ENCODE measurements at places on chromosomes 7 and 10.

DNA sequence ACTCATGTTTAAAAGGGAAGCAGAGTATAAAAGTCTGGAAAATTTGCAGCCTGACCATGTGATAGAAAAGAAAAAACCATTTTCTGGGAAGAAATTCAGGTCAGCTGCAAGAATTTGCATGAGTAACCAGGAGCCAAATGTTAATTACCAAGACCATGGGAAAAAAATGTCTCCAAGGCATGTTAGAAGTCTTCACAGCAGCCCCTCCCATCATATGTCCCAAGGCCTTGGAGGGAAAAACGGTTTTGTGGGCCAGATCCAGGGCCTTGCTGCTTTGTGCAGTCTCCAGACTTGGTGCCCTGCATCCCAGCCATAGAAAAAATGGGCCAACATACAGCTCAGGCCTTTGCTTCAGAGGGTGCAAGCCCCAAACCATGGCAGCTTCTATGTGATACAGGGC, 1019.6 kb upstream of the SORCS1 start:
- no peak for DNase-seq

- no peak for DNase-seq
Measured at GRCh38 chr7:31764462-31764861, 77.4 kb downstream of the PPP1R17 start.

- DNase-seq, result no peak
Measured at GRCh38 chr7:98761225-98761624, 108.6 kb downstream of the TMEM130 start.

DNA sequence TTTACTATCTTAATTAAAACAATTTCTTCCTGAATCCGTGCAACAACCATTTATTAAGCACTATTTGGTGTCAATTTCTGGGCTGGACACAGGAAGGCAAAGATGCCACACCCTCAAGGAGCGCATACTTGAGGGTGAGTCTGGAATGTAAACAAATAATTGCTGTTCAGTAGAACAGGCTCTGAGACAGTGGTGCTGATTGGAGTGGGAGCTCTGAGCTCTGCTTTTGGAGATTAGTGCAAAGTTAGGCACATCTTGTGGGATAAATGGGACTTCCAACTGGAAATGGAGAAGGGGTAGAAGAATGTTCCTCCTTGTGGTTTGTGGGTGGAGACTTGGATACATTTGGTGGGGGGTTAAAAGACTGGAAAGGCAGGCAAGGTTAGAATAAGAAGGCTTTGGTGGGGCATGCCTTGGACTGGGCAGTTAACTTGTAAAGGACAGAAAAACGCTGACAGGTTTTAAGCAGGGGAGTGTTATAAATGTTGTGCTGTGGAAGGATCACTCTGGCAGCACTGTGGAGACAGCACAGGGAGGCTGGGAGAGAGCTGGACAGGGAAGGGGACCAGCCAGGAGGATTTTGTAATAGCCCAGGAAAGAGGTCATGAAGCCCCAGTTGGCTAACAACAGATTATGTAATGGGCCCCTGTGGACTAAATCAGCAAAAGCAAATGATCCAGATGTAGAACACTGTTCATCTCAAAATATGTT, 80.7 kb downstream of the ZNF365 start:
- DNase-seq, result no peak

- DNase-seq, result no peak
Measured at GRCh38 chr10:48522011-48522765, 82.7 kb downstream of the ARHGAP22 start.

DNA sequence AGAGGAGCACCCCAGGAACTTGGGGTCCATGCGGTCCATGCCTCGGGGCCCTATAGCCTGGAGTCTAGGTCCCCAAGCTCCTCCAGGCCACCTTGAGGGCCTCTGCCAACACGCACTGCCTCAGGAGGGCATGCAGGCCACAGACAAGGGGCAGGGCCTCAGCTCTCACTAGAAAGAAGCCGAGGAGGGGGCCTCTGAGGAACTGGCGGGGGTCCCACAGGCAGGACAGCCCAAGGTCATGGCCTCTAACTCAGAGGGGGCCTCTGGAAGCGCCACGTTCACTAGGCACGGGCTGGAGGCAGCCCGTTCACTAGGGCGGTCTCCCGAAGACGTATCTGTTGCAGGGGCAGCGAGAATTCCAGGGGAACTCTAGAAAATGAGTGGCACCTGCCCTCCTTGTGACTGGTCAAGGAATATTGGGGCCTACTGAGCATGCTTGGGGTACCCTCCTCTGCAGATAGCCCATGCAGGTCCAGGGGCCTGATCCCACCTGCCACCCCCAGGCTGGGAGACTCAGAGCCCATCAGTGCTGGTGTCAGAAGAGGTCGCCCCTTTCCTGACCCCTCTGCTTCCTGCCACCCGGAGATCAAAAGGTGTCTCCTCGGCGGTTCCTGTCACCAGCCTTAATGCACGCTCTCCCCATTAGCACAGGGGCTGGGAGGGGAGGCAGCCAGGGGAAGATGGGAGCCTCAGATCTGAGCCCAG, 86.7 kb upstream of the RET start:
- DNase-seq, result no peak

DNA sequence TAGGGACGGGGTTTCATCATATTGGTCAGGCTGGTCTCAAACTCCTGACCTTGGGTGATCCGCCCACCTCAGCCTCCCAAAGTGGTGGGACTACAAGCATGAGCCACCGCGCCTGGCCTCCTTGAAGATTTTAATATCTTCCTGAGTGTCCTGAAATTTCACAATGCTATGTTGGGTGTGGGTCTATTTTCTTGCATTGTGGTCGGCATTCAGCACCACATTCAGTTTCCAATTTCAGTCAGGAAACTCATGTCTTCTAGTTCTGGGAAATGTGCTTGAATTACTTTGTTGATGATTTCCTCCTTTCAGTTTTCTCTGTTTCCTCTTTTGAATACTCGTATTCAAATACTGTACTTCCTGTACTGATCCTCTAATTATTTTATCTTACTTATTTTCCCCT, 49.3 kb upstream of the IL6 start:
- peak; percentile 72 for DNase-seq

GRCh38 chr7:45028920-45029344, 28.9 kb downstream of the CCM2 start:
- DNase-seq, result no peak

- no peak for DNase-seq
Measured at GRCh38 chr10:11469575-11470391, 141.7 kb downstream of the USP6NL start.

DNA sequence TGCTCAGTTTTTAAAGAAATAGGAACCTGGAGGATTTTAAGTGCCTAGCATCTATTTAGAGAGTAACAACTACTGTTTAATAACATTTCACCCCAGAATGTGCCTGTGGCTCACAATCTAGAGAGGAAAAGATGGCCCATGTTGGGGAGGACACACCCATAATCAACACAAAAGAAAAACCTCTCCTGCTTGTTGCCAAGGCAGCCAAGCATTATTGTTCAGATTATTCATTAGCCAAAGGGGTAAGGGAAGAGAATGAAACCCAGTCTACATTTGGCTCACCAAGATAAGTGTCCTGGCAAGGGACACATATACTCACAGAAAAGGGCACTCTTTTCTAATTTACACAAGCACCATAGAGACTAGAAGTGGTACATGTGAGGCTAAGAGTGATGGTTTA, 17.7 kb upstream of the IFIT1B start:
- no peak for DNase-seq

DNA sequence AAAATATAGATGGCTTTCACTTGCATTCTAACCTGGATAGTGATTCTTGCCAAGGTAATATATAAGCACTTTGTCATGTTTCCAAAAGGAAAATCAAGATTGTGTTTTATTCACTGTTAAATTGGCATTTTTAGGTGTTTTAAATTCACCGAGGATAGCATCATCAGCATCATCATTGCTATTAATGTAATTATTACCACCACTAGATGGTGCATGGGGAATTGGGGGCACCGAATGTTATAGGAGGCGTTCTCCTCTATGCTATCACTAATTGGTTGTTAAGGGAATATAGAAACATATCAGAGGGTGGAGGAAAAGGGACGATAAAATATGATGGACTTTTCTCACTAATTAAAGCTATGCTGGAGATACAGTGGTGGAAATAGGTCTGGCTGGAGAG, 95.5 kb downstream of the CELF2 start:
- DNase-seq, result peak; percentile 43

DNA sequence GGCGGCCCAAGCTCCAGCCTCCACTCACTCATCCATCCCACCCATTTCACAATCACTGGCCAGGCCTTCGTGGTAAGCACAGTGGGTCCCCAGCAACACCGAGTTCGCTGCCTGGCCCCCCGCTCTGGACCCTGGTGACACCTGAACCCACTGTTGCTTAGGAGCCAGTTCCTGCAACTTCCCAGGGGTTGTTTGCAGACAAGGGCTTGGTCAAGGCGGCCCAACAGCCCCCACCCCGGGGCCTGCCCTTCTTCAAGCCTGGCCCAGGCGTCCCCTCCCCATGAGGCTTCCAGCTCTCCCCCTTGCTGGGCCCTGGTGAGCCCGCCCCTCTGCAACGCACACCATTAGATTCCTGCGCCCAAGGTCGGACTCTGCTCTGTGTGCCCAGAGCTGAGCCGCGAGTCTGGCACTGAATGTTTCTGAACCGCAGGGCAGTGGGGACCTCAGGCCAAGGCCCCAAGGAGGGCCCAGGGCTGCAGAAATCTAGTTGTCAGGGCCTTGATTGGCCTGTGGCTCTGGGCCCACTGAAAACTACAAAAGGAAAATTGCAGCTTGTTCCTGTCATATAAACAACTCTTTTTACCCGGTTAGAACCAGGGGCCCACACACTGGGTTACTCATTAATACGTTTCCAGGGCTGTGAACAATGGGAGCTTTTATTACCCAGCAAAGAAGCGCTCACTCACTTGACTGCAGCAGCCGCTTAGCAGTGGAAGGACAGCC, 2.1 kb upstream of the COX19 start:
- DNase-seq, result no peak

GRCh38 chr10:13016426-13016825, 14.9 kb upstream of the CCDC3 start:
- DNase-seq, result no peak

- DNase-seq, result no peak
Measured at GRCh38 chr7:142808461-142808801, 37.7 kb downstream of the PRSS2 start.

DNA sequence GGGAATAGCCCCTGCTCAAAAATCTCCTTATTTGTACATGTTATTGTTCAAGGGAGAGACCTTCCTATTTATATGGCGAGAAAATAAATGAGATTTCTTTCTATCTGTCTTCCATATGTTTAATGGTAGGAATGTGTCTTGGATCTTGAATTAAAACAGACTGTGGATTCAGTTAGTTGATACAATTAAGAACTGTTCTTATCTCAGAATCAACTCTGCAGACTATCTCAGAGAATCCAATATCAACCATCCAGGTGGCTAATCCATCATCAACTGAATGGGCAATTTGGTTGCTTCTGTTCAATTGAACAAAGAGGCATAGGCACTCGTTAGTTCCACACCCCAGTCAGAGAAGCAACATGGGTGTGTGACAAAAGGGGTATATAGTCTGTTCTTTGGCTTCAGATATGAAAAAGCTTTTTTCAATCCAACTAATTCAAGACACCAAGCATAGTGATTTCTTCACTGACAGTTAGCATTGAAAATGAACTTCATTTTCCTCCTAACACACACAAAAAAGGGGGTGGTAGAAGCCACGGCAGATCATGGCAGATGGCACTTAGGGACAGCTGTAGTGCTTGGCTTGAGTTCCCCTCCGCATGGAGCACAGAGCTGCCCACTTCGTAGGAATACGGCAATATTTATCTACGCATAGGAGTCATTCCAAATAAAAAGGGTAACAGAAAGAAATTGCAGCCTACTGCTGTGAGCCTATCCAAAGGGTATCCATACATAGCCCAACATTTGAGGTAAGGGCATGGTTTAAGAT, 135.9 kb downstream of the KIAA1217 start:
- no peak for DNase-seq

- DNase-seq, result no peak
Measured at GRCh38 chr10:78248651-78249464, 215.2 kb downstream of the RPS24 start.

DNA sequence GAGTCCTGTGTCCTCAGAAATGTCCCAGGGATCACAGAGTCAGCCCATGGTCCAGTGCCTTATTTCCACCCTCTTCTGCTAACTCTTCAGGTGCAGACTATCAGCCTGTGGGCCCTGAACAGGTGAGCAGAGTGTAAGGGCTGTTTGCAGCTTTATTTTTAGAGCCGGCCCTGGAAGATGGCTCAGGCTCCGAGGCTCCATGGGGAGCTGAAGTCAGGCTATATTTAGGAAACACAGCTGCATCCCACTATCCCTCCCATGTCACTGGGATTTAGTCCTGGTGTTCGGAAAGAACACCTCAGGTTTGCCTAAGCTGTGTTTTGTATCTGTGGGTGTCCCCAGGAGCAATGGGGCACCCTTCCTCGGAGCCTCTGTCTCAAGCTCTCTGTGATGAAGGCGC, 126.9 kb downstream of the RPS24 start:
- no peak for DNase-seq

GRCh38 chr7:1512781-1513656, 8.8 kb upstream of the INTS1 start:
- DNase-seq, result peak; percentile 54

GRCh38 chr10:11874568-11875493, 51.7 kb downstream of the PROSER2 start:
- peak; percentile 11 for DNase-seq

- DNase-seq, result no peak
Measured at GRCh38 chr10:73168465-73168803, 515 bp downstream of the FAM149B1 start.

DNA sequence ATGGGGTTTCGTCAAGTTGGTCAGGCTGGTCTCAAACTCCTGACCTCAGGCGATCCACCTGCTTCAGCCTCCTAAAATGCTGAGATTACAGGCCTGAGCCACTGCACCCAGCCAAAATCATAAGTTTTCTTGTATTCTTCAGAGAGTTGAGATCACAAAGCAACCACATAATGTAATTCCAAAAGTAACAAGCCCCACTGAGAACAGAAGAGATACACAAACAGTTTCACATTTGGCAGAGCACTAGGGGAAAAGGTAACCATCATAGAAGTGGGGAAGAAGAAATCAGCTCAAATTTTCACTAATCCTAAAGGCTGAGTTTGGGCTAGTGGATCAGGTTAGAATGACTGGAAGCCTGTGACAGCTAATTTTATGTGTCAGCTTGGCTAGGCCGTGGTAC, 5.4 kb upstream of the CEP41 start:
- peak; percentile 66 for DNase-seq

- DNase-seq, result no peak
Measured at GRCh38 chr10:98367604-98368451, 47.2 kb downstream of the PYROXD2 start.

DNA sequence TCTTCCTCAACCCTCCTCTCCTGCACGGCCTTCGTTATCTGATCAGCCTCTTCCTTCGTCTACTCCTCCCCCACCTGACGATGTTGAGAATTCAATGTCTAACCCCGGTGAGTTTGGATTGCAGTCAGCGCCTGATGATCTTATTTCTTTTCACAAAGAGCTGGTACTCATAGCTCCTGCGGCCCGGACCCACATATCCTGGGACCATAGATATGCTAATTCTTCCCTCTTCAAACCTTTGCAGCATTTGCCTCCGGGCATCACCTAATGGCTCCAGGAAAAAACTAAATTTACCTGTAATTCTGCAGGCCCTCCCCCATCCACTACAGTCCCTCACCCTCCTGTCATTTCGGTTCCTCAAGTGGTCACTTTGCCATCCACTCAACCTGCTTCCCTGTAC, 12.4 kb upstream of the DDC start:
- no peak for DNase-seq

- no peak for DNase-seq
Measured at GRCh38 chr10:10665750-10666149, 351.9 kb upstream of the CELF2 start.
